Jurkat, Clone E6-1 (cell line): ENCODE measurements at places on chromosomes 6 and 20.

- DNase-seq: no peak
Measured at GRCh38 chr6:168333989-168334388, 14.4 kb upstream of the DACT2 start.

DNA sequence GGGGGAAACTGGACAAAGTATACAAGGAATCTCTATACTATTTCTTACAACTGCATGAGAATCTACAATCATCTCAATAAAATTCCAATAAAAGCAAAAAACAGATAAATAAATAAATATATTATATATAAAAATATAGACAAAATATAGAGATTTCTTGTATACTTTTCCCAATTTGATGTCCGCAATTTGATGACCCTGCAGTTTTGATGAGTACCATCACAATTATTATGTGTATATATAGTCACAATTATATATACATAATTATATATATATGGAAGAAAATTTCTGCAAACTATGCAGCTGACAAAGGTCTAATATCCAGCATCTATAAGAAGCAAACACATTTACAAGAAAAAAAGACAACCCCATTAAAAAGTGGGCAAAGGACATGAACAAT, 169.2 kb upstream of the ATXN1 start:
- DNase-seq: no peak

- no peak for DNase-seq
Measured at GRCh38 chr6:90297115-90297866, 648 bp upstream of the BACH2 start.

DNA sequence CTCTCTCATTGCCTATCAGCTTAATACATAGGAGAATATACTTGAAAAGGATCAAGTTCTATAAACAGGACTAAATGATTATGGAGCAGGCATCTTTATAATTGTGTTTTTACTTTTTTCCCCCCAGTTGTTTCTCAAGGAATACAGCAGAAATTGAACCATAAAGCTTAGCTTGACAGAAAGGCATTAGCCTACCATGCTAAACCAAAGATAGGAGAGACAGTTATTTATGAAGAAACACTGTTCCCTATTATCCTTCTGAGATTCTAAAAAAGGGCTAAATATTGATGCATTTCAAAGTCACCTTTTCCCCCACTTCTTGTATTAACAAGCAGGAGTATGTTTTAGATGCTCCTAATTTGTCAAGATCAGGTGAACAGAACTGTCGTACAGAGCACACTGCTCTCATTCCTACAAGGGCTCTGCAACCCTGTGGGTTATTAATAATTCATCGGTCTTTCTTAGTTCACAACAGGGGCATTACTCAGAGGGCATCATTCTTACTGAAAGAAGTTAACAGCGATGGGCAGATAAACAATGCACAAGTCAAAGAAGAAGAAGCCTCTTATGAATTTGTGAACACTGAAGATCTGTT, 38.7 kb downstream of the PRKN start:
- DNase-seq: no peak

- no peak for DNase-seq
Measured at GRCh38 chr6:63897459-63897858, 261.9 kb downstream of the PHF3 start.

- no peak for DNase-seq
Measured at GRCh38 chr6:147699140-147699539, 190.7 kb downstream of the SAMD5 start.

DNA sequence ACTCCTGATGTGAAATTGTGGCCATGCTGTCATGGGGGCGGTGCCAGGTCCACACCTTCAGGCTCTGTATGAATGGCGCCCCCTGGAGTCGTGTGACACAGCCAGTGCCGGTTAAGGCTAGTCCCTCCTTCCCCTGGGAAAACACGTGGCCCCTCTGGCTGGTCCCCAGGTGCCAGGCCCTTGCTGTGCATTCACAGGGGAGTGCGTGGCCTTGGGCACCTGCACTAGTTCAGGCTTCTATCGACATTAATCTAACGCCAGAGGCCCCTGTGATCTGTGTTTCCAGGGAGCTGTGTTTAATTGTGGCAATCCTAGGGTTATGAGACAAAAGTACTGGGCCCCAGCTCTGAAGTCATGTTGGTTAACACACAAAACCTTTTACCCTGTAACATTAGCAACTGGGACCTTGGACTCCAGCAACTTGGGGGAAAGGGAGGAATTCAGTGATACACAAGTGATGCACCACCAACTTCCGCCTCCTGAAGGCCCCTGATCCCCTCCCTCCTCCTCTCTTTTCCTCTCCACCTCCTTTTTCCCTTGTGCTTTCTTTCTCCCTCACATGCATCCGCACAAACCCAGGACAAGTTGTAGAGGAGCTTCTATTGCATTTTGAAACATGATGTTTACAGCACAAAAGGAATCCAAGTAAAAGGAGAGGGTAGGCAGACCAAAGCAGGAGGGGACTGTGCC, 74.0 kb downstream of the SSR1 start:
- DNase-seq: peak; percentile 62

DNA sequence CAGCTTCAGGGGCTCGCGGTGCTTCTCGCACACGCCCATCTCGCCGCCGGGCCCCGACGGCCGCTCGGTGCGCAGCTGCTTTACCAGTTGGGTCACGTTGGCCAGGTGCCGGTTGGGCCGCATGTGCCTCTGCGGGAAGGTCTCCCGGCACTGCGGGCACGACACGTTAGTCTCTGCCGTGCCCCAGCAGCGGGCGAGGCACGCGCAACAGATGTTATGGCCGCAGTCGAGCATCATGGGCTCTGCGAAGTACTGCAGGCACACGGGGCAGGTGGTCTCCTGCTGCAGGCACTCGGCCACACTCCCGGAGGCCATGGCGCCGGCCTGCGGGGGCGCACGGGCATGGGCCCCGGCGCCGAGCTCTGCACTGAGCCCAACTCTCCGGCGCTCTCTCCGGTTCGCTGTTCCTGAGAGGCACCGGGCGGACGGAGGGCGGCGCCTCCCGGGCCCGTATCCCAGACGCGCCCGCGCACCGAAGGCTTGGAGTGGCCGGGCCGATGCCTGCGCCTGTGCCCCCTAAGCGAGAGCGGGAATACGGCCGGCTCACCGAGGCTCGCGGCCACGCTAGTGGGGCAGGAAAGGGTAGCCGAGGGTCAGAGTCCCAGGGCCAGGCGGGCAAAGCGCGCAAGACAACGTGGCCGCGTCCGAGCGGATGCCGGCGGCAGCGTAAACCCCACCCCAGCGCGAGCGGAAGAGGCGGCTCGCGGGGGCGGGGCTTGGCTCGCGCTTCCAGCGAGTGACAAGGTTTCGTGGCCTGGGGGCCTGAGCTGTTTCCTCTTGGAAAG, at the start of gene TRIM27:
Gene TRIM27, minus strand, starts transcription at position 668 of the 785 bp plus-strand sequence. Its CDS starts 353 bp downstream, at position 315.
- DNase-seq: peak; percentile 65

GRCh38 chr20:45911486-45912343, at the start of gene PLTP:
TSS of gene PLTP (minus strand) at chr20:45912155. CDS start at chr20:45911452, 703 bp downstream.
- DNase-seq: no peak

DNA sequence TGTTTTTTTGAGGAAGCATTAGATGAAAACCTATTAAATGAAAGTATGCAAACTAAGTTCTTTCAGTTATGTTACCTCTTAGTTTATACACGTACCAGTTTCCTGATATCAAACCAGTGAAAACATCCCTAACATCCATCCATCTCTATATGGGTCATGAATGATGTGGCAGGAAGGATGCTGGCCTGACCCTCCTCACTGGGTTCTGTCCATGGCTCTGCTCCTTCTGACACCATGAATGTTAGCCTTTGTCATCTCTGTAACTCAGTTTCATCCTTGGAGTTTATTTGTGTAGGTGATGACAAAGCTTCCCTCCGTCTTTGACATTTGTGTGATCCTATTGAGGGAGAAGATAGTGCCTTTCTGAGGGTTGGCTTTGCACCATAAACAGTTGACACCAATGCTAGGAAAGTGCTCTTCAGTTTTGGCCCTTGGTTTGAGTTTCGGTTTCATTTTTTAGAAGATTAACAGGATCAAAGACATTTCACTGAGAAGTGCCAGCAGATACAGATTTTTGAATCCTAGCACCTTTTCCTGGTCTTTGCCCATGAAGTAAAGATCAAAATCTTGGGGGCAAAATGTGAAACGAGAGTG, 72.0 kb upstream of the SCGN start:
- peak; percentile 17 for DNase-seq

DNA sequence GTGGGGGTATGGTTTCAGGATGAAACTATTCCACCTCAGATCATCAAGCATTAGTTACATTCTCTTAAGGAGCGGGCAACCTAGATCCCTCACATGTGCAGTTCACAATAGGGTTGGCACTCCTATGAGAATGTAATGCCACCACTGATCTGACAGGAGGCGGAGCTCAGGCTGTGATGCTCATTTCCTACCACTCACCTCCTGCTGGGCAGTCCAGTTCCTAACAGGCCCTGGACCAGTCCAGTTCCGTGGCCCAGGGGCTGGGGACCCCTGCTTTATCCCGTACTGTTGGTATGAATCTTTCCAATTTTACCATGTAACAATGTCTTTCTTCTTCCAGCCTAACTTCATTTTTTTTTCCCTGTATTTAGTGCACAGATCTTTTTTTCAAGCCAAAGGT, 94.9 kb downstream of the OGFRL1 start:
- DNase-seq: no peak

GRCh38 chr6:100117680-100118079, 123.7 kb upstream of the MCHR2 start:
- DNase-seq: no peak

DNA sequence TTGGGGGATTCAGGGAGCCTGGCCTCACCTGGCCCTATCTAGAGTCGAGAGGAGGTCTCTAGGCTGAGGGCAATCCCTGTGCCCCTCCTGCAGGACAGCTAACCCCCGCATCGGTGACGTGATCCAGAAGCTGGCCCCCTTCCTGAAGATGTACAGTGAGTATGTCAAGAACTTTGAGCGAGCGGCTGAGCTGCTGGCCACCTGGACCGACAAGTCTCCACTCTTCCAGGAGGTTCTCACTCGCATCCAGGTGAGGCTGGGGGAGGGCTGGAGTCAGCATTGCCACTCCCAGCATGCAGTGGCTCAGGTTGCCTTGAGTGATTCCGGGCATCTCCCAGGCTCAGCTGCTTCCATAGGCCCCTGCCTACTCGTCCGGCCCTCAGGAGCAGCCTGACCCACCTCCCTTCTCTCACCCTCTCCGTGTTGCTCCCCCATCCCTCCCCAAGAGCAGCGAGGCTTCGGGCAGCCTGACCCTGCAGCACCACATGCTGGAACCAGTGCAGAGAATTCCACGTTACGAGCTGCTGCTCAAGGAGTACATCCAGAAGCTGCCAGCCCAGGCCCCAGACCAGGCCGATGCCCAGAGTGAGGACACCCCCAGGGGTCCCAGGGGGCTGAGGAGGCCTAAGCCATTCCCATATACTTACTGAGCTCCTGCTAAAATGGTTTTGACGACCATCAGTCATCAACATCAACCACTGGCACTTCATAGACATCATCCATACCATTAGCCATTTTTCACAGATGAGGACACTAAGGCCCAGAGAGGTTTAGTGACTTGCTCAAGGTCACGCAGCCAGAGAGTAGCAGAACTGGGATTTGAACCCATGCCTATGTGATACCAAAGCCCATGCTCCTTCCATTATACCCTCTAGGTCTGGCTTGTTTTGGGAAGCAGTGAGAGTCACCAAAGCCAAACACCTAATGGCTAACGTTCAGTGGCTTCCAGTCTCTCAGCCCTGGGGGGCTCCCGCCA, 8.3 kb downstream of the FGD2 start:
- no peak for DNase-seq

- peak; percentile 45 for DNase-seq
Measured at GRCh38 chr6:24283043-24283985, 74.5 kb downstream of the DCDC2 start.

DNA sequence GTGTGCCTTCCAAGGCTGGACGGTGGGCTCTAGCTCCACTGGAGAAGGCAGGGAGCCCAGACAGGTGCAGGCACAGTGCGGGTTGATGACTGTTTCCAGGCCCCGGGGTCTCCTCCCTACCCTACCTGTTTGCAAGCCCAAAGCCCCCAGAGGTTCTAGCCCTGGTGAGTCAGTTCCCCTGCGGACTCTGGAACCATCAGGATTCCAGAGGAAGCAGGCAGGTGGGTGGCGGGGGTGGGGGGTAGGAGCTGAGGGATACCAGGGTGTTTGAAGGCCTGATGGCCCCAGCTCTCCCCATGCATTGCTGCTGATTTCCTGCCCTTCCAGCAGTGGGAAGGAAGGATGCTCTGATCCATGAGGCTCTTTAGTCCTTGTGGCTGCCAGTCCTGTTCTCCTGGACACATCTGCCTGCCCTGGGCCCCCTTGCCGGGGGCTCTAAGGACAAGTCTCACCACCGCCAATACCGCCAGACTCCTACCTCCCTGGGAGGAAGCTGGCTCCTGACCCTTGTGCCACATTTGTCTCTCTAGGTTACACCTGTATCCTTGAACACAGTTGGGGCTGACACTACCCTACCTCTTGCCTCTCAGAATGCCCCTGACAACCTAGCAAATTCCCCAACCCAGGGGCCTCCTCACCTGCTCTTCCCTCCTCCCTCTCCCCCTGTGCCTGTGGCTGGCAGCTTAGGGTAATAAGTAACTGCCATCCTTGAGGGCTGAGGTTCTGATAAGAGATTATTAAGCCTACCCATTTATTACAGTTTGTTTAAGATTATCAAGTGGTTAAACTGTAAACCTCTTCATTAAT, 21.7 kb downstream of the KCNK5 start:
- no peak for DNase-seq

GRCh38 chr20:59753836-59754235, 149.5 kb downstream of the PHACTR3 start:
- DNase-seq: no peak
